Glomerular endothelial cell (primary cell): ENCODE measurements at places on chromosomes 12 and 14. TPM values are rescaled to one million over a fixed set of nuclear protein-coding genes. Genes with fewer than 3 reads are reported as not detected.
A peak's percentile ranks its signal among the peaks of the same experiment; 100 is the strongest.

GRCh38 chr12:9144730-9145106, 29.0 kb upstream of the A2M start:
- DNase-seq: no peak

GRCh38 chr14:64502887-64503433, 678 bp downstream of the ZBTB25 start:
- DNase-seq: no peak

DNA sequence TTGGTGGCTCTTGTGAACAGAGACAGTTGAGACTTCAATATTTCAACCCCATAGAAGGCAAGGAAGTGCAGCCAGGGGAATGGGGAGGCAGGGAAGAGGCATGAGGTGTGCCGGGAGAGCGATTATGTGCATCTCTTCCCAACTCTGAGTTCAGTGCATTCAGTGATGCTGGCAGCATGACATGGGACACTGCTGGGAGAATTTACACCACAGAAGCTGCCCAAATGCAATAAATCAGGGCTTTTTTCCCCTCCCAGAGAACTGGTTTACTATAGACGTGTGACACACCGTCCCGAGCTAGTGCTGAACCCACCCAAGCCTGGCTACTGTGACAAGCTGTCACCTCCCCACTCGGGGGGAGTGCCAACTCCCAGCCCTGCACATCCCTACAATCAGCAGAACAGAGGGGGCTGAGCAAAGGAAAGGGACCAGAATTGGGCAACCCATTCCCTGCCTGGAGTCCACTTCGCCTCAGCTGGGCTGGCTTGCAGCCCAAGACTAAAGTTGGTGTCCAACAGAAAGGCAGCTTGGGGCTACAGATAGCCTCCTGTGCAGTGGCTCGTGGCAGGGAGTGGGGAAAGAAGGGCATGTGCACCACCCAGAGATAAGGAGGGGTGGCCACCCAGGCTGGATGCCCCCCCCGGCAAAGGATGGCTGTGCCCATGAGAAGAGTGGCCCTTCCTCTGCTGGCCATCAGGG, 16.7 kb downstream of the AHSA1 start:
- DNase-seq: no peak

- DNase-seq: no peak
Observed at GRCh38 chr12:106696681-106697417, 77.6 kb upstream of the RIC8B start.

GRCh38 chr12:71981149-71981548, 42.5 kb downstream of the TPH2 start:
- no peak for DNase-seq

GRCh38 chr12:124523071-124523470, 44.3 kb downstream of the NCOR2 start:
- DNase-seq: no peak

- no peak for DNase-seq
Observed at GRCh38 chr12:18718462-18718861, 19.4 kb downstream of the PLCZ1 start.

MYF6 gene
- not detected in 2 replicates for total RNA-seq

GRCh38 chr12:95593266-95593871, 42.1 kb upstream of the USP44 start:
- no peak for DNase-seq

DNA sequence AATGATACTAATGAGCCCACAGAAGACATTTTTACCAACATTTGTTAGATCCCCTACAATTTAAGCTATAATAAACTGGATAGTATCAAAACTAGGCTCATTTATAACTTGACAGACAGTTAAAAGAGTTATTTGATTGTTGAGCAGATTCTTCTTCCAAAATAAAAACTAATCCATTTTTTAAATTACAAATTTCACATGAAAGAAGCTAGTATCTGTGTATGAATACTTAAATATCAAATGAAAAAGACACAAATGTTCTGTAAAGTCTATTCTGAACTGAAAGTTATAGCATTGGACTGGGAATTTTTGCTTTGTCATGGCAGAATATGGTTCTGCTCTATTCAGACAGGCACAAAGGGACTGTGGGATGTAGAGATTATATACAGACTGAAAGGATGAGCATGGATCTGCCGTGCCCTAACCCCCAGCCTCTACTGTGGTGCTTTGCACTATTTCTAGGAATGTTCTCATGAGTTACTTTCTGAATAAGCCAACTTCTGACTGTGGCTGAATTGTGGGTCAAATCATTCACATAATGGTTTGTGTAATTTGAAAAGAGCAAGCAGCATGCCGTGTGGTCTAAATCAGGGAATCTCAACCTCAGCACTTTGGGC, 352.7 kb downstream of the KCNH5 start:
- DNase-seq: no peak

PRH2 gene
- total RNA-seq: not detected in 2 replicates

DNA sequence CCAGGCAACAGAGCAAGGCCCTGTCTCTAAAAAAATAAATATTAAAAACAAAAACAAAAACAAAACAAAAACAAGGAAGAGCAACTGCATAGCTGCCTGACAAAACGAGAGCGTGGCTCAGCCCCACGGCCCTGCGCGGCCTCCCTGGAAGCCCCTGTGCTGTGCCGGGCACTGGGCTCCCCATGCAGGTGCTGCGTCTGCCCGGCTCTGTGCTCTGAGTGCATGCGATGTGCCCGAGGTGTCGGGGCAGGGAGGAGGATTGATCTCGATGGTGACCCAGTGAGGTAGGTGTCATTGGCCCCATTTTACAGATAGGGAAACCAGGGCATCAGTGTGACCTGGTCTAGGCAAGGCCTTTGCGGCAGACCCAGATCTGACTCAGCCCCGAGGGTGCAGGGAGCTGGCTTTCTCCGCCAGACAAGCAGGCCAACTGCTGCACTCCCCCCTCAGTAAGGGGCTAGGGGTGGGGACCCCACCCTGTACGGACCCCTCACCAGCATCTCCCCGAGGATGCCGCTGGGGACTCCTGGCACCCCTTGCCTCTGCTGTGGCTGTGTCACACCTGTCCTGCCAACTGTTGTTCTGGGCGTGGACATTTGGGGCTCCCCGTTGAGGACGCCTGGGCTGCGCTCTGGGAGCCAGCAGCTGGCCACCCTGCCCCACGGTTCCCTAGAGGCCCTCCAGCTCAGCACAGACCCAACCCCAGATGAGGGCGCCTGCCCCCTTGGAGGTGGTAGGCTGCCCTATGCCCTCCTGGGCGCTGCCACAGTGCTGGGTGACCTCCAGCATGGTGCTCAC, 15.3 kb downstream of the GPR132 start:
- DNase-seq: no peak

MIP gene
- 0.15 TPM in 1 of 2 replicates, not detected in the other for total RNA-seq

MED6 gene
- total RNA-seq: 24.0 and 26.8 TPM in 2 replicates

SLC35F4 gene
- total RNA-seq: not detected in 2 replicates

DNA sequence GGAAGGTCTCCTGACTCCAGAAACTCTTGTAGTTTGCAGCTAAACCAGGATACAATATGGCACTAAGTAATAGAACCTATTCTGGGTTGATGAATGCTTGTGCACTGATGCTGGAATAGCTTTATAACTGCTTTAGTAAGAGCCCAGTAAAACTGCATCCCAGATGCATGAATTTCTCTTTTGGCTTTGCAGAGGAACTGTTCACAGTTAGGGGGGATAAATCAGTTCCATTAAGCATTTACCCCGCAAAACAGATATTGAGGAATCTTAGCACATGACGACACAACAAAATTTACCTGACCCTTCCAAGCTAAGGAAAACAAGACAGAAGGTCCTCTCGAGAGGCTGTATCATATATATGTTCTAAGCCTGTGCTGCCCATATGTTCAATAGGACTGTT, 457.4 kb downstream of the FOXG1 start:
- no peak for DNase-seq

GRCh38 chr12:69415471-69416275, 54.5 kb upstream of the FRS2 start:
- peak; percentile 18 for DNase-seq

ADCY4 gene
- 63.3 and 115 TPM in 2 replicates for total RNA-seq

GRCh38 chr12:51293696-51294095, 23.5 kb upstream of the SMAGP start:
- no peak for DNase-seq

GRCh38 chr14:22600027-22600426, 1.9 kb downstream of the ABHD4 start:
- DNase-seq: no peak

TAS2R30 gene
- total RNA-seq: 0.73 and 3.5 TPM in 2 replicates

- no peak for DNase-seq
Observed at GRCh38 chr14:91299121-91300115, 54.9 kb upstream of the GPR68 start.

- DNase-seq: no peak
Observed at GRCh38 chr12:101299346-101299745, 19.4 kb downstream of the UTP20 start.

MIS18BP1 gene
- total RNA-seq: 10.1 and 26.7 TPM in 2 replicates

KRT83 gene
- total RNA-seq: not detected in 2 replicates

GRCh38 chr14:105472486-105472991, 2.1 kb upstream of the CRIP2 start:
- no peak for DNase-seq

TAS2R9 gene
- 0.18 TPM in 1 of 2 replicates, not detected in the other for total RNA-seq

- DNase-seq: no peak
Observed at GRCh38 chr12:116385486-116386217, 108.2 kb upstream of the MED13L start.

DNA sequence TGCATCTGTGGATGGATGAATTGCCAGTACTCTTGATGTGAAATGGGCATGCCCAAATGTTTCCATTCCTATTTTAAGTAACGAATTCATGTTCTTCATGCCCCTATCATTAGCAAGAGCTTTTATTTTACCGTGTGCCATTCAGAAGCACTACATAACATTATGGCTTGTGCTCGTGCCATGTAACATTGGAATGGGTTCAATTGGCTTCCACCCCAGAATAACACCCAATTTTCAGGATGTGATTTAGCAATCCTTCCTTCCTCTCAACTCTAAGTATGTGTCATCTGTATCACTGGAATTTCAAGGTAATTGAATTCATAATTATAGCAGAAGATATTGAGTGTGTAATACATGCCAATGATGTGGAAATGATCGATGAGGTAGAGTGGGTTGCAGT, 145.8 kb upstream of the TMPO start:
- DNase-seq: no peak

DNA sequence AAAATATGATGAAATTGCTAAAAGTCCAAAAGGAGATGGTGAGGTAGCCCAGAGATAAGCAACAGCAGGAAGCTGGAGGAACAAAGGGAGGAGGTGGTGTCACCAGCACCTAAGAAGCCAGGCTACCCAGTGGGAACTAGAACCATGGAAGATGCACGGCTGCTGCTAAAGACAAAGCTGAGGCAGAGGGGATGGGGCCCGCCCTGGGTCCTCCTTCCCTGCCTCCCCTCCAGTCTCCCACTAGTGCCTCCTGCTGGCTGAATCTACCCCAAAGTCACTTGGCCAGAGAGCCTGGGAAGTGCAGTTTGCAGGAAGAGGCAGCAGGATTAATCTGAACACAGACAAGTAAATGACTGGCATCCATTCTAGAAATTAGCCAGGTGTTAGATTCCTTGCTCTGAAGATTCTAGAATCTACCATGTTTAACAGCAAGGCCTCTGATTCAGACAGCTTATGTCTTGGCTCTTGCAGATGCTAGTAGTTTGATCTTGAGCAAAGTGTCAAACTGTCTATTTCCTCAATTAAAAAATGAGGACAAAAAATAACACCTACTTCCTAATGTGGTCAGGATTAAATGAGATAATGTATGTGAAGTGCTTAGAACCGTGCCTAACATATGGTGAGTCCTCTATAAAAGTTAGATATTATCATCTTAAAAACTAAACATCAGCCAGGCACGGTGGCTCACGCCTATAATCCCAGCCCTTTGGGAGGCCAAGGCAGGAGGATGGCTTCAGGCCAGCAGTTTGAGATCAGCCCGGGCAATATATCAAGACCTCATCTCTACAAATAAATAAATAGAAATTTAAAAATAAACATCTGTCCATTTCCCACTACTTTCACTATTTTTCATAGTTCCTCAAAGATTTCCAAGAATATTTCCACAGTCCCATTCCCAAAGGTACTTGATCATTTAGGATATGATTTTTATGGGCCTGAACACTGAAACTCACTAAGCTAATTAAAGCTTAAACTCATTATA, 5.8 kb upstream of the LRP10 start:
- DNase-seq: no peak

DNA sequence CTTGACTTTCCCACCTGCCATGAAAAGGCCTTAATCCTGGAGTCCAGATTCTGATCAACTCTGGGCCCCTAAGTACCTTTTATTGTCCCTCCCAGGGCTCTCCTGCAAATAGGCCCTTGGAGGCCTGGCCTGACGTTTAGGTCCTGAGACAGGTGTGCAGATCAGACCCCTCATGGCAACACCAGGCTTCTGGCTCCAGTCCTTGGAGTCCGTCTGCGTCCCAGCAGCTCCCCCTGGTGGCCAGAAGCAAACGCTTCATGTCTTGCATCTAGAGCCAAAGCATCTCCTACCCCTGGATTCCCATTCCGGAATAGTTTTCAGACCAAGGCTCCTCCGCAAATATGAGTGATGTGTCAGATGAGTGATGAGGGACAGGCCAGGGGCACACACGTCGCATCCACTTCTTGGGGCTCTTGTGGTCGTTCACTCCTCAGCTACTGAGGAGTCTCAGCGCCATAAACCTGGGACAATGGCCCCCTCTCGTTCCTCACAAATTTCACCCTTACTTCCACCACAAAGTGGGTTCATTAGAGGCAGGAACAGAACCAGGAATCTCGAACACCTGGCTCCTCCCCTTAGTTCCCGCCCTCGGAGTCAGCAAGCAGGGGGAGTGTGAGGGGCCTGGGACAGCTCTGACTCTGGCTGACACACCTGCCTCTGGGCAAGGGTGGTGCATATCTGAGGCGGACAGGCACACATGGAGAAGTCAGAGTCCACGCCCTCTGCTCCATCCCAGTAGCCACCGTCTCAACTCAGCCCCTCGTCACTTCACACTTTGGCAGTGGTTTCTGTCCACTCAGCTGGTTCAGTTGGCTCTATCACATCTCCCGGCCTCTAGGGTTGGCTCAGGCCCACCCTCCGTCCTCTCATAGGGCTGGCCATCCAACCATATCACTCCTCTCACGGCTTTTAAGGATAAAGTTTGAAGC, 77.9 kb upstream of the PWP1 start:
- peak; percentile 34 for DNase-seq

DNA sequence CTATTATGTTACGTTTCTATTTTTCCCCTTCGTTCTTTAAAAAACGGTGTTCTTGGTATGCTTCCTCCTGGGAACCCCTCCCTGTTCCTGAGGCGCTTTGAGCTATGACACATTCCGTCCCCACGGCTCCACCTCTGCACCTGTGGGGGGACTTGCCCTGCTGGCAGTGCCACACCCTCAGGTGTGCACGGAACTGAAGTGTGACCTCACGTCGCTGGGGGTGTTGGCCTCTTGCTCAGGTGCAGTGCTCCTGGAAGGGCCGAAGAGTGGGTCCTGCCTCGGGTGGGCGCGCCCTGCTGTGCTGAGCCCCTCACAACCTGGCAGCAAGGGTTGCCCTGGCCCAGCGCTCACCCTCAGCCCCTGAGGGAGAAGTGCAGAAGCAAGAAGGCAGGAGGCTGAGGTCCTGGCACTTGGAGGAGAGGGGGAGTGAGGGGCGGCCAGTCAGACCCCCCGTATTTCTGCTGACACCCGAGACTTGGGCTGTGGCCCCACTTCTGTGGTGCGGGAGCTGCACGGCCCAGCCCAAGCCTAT, 4.9 kb downstream of the AMN start:
- no peak for DNase-seq

DNA sequence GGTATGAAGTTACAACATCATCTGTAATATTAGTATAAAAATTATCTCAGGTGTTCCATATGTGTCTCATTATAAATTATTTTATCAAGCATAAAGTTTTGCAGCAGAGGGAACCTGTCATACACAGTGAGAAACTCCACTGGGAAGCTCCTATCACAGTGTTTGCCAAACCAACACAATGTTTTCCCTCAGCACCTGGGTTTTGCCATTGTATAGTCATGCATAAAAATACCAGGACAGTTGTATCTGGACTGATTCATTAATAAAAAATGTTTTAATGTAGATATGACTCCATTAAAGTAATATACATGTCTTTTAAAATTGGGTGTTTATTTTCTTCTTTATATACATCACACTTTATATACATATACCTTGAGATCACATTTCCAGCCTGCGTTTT, 56.6 kb downstream of the METTL25 start:
- no peak for DNase-seq
